ENCODE measurements at places on chromosomes 16 and 17.

DNA sequence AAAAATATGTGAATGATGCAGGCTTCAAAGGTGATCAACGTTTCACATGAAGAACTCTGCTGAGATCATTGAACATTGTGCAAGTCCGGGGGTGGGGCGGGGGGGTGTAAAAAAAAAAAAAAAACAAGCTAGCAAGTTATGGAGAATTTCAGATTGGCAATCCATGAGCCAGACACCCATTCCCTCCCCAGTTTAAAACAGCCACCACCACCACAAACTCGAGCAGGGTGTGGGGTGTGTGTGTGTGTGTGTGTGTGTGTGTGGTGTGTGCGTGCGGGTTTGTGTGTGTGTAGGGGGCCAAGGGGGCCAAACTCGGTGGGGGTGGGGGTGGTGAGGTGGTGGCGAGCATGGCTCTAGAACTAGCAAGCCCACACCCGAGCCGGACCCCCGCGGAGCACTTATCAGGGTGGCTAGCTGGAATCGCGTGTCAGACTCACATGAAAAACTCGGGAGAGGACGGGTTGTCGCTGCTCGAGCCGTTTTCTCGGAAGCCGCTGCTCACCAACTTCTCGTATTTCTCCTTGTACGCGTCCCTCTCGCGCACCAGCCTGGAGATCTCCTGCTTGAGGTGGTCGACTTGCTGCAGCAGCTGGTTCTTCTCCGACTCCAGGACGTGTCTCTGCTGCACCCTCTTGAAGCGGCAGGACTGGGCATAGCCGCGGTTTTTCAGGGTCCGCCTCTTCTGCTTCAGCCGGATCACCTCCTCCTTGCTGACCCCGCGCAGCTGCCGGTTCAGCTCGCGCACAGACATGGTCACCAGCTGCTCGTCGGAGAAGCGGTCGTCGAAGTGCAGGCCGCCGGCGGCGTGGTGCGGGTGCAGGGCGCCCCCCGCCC lies 2.0 kb downstream of the MAF start:
- peak; percentile 67 for DNase-seq

DNA sequence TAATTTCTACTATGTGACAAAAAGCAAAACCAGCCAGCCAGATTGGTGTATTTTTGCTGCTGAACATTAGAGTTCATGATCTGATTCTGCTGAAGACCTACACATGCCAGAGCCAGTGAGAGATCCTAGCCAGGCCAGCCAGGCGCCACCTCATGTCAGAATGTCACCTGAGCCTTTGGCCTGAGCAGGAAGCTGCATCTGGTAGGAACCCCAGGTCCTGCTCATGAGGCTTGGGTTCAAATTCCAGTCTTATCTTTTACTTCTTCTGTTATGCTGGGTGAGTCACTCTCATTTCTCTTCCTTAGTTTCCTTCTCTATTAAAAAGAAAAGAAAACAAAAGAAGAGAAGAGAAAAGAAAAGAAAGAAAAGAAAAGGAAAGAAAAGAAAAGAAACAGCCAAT lies 585.1 kb upstream of the CDH5 start:
- DNase-seq: no peak

GRCh38 chr17:43463241-43463640 lies 20.5 kb upstream of the DHX8 start:
- no peak for DNase-seq

- DNase-seq: no peak
Measured at GRCh38 chr17:75270966-75271232, at the start of gene MIF4GD. Gene MIF4GD, minus strand, starts transcription at chr17:75271231. Its CDS starts 1,036 bp downstream, at chr17:75270195.

DNA sequence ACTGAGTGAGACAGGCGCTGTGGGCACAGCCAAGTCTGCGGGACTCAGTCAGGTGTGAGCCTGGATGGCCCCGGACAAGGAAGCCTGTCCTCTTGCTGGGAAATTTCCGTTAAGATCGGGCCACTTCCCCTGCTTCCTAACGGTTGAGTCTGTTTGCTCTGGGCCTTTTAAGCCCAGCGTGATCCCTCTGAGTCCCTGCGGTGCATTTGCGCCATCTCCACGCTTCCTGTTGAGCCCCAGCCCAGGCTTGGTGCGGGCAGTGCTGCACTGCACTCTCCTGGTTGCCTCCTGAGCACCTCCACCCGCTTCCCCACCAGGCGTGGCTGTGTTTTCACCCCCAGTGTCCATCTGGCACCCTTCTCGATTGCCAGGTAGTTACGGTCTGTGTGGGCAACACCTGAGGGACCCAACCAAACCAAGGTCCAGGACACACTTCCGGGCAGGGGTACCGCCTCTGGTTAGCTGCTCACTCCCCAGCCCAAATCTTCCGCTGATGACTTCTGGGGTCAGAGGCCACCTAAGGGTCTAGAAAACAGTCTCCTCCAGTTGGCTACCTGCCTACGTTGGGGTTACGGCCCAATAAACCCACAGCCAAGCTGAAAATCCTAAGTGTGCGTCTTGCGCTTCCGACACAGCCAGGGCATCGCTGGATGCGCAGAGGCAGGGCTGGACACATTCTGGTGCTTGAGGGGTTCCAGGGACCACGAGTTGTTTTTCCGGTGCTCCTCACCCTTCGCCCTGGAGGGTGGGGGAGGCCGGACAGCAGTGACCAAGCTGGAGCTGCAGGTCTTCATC lies 1.4 kb upstream of the SLC25A10 start:
- DNase-seq: no peak

DNA sequence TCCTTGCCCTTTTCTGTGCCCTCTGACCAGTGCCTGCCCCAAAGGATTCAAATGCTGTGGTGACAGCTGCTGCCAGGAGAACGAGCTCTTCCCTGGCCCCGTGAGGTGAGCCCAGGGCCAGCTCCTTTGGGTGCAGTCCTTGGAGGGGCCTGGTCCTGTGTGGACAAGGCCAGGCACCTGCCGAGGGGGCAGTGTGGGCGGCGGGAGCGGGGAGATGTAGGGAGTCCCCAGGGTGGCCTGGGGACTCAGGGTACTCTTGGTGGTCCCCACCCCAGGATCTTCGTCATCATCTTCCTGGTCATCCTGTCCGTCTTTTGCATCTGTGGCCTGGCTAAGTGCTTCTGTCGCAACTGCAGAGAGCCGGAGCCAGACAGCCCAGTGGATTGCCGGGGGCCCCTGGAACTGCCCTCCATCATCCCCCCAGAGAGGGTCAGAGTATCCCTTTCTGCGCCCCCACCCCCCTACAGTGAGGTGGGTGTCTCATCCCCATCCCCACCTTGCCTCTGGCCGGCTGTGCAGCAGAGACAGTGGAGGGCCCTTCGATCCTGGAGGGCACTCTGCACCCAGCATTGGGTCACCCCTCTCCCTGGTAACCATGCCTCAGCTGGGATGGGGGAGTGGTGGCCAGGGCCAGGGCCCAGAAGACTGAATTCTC lies 4.4 kb downstream of the TMEM92 start:
- no peak for DNase-seq

GRCh38 chr17:14926526-14927122 lies 338.5 kb downstream of the PMP22 start:
- DNase-seq: peak; percentile 55

DNA sequence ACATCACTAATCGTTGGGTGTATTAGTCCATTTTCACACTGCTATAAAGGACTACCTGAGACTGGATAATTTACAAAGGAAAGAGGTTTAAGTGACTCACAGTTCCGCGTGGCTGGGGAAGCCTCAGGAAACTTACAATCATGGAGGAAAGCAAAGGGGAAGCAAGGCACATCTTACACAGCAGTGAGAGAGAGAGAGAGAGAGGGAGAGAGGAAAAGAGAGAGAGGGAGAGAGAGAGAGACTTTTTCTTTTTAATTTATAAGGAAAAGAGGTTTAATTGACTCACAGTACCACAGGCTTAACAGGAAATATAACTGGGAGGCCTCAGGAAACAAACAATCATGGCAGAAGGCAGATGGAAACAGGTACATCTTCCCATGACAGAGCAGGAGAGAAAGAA lies 41.7 kb downstream of the CNGB1 start:
- DNase-seq: no peak

GRCh38 chr17:50102164-50102991 lies 7.2 kb downstream of the PDK2 start:
- no peak for DNase-seq

DNA sequence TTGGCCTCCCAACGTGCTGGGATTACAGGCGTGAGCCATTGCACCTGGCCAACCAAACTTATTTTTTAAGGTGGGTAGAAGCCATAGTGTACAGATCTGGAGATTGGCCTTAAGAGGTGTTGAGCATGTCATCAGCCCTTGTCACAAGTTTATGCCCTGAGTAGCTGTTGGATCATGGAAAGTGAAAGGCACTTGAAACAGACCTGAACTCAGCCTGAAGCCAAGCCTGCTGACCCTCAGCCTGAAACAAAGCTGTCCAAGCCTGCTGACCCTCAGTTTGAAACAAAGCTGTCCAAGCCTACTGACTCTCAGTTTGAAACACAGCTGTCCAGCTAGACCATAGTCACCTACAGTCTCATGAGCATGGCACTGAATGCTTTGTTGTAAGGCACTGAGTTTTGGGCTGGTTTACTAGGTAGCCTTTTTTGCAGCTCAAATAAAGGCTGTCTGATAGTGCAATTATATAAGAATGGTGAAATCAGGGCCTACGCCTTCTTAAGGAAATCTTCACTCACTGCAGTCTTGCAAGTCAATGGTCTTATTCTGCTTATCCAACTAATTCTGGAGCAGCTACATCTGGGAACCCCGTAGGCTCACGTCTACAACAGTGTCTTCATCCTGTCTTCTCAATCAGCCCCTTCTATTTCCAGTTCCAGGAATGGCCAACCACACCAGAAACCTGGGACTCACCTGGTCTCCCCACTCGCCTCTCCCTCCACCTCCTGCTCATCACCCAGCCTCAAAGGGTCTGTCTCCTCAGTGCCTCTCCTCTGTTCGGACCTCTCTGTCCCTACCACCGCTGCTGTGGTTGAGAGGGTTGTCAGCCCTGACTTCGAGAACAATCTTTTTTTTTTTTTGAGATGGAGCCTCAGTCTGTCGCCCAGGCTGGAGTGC lies 2.9 kb upstream of the NPIPB15 start:
- no peak for DNase-seq

GRCh38 chr17:80263253-80264204 lies 2.9 kb downstream of the RNF213 start:
- peak; percentile 96 for DNase-seq

DNA sequence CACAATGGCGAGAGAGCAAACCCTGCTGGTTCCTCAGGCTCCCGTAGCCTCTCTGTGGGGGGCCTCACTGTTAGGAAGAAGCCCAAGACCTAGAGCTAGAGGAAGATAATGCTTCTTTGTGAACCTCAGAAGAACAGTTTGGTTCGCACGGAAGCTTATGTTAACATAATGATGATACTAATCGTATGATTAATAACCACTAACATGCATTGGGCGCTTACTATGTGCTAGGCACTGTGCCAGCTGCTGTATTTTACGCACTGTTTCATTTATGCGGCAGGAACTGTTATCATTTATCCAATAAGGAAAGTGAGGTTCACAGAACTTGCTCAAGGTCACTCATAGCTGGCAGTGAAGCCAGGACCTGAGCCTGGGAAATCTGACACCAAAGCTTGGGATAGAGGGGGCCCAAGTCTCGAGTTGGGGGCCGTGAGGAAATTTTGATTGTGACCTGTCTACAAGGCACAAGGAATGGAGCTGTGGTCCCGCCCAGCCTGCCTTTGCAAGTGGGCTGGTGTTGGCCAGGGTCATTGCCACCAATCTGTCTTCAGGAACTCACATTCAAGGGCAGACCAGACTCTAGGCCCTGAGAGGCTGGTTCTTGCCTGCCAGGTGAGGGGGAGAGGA lies 6.8 kb downstream of the PRCD start:
- DNase-seq: peak; percentile 7

DNA sequence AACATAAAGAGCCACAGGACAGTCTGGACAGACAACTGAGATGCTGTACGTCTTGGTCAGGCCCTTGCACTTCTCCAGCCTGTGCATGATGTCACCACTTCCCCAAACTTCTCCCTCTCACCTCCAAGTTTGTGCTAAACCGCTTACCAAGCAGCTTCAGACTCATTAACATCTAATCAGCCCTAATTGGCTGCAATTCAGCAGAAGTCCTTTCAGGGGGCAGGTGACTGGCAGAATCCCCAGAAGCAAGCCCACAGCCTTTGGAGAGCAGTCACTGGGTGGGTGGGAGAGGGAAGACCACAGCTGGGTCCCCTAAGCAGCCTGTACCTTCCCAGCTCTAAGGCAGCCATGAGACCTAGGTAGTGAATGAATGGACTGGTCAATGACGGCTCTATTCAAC lies 161.4 kb downstream of the GRIN2A start:
- no peak for DNase-seq

DNA sequence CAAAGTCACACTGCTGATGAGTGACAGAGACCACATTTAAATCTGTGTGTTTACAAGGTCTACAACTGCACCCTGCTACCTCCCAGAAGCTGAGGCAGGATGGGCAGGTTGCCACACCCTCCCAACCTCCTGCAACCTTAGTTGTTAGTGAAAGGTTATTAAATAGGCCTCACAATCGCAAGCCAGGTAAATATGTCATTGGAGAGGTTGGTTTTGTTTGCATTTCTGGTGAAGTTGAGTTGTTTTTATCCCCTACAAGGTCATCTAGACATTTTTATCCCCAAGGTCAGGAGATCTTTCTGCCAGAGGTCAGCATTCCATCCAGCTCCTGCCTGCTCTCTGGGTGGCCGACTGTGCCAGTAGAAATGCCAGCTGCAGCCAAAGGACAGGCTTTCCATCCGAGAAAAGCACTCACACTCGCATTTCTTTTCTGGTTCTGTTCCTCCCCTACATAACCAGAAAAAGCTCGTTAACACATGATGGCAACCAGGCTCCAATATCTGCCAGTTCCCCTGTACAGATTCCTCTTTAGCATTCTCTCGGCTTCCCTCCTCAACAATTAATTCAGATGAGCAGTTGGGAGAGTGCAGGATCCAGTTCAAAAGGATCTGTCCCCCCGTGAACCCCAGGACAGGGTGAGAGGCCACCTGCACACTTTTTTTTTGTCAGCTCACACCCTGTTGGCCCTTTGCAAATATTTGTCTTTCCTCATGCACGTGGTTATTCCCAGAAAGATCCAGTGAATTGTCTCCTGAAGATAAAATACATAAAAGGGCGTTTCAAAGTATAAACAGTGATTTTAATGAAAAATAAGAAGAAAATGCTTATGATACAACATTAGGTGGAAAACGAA lies 562.8 kb downstream of the MAF start:
- no peak for DNase-seq

- peak; percentile 20 for DNase-seq
Measured at GRCh38 chr16:16992975-16993765, 477.6 kb downstream of the XYLT1 start.

DNA sequence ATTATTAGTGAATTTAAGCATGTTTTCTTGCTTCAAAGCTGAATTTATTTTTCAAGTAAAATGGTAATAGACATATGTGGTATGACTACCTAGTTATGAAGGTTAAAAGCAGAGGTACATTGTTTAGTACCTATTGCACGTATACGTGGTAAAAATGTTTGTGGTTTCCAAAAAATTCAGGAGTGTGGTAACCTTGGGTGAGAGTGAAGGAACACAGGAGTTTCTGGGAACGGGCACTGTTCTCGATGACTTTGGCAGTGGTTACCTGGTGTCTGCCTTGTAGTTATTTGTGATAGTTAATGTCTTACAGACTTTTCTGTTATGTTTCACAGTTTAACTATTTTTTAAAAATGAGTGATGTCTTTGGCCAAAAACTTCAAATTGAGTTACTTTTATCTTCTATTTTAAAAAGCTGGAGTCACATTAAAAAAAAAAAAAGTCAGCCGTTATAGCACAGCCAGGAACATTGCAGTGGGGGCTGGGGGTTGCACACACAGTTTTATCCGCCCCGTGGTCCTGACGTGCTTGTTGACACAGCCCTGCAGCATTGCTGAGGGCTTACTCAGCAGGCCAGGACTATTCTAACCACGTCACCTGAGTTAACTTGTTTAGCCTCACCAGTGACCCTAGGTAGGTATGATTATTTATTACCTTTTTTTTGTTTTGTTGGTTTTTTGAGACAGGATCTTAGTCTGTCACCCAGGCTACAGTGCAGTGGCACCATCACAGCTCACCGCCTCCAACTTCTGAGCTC lies 10.9 kb downstream of the JPT2 start:
- no peak for DNase-seq
